ENCODE measurements at places on chromosomes 3 and 15. TPM values are rescaled to one million over a fixed set of nuclear protein-coding genes. Genes with fewer than 3 reads are reported as not detected.

JAGN1 gene
- total RNA-seq = 47.8 TPM

SLCO2A1 gene
- 2.2 TPM for total RNA-seq

EFCAB12 gene
- under 0.01 TPM for total RNA-seq

MTFMT gene
- total RNA-seq = 22.4 TPM

PCSK6 gene
- total RNA-seq = 19.2 TPM

SMCO1 gene
- total RNA-seq = not detected

C3orf80 gene
- total RNA-seq = not detected

SI gene
- not detected for total RNA-seq
